ENCODE measurements at places on chromosomes 7 and 10. TPM values are rescaled to one million over a fixed set of nuclear protein-coding genes. Genes with fewer than 3 reads are reported as not detected.

COL17A1 gene
- 2.4 TPM for total RNA-seq

ZPBP gene
- not detected for total RNA-seq

TRIM74 gene
- 0.55 TPM for total RNA-seq

ACSM6 gene
- not detected for total RNA-seq

TBATA gene
- not detected for total RNA-seq

OR2A5 gene
- not detected for total RNA-seq

FXYD4 gene
- total RNA-seq, result not detected

FAM13C gene
- total RNA-seq, result 0.22 TPM

CNNM1 gene
- total RNA-seq, result 21.9 TPM

ADAM8 gene
- total RNA-seq, result 3.9 TPM

CLRN3 gene
- not detected for total RNA-seq

ADIRF gene
- not detected for total RNA-seq

ANKRD22 gene
- total RNA-seq, result 0.31 TPM

ATOH7 gene
- 0.10 TPM for total RNA-seq

Measured in A549 treated with Hydrocortisone at 1 μM for 4 hours (cell line).